Activated naive CD4-positive, alpha-beta T cell (primary cell): ENCODE measurements at places on chromosomes 5 and 9.

GRCh38 chr9:100170085-100170484 is 71.0 kb downstream of the INVS start:
- DNase-seq = no peak

DNA sequence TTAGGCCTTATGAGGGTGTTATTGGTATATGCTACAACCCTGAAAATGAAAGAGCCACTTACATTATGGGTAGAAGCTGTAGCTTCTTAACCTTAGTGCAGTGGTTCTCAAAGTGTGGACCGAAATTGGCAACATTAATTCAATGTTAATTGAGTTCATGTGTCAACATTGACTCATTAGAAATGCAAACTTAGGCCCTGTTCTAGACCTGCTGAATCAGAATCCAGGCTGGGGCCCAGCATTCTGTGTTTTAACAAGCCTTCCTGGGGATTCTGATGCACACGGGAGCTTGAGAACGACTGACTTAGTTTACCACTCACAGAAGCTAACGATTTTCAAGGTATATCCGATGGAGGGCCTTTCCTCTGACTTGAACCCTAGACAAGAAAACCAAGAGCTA is 7.3 kb downstream of the VLDLR start:
- no peak for DNase-seq

- DNase-seq = no peak
These were observed 31.8 kb downstream of the CSF1R start for GRCh38 chr5:150054569-150054968.

DNA sequence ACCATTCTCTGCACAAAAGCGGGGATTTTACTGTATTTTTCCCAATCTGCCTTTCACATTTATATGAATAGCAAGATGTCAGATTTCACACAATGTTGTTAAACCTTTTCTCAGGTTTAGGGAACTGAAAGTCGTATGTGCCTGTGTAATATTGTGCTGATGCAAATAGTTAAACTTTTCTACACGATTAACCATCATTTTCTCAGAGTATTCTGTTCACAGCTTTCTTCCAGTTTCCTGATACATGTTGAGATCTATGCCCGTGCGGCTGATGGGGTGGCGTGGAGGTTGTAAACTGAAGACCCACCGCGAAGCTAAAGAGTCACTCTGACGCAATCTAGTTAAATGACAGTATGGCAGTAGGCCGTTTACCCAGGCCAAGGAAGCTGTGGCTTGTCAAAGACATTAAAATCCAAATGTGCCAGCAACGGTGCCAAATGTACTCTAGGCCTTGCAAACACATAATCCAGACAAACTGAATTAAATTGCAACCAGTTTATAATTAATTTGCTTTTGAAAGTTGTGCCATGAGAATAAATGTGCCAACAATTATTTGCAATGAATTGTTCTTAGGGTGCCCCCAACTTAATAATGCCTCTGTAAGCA is 145.7 kb downstream of the EBF1 start:
- no peak for DNase-seq

DNA sequence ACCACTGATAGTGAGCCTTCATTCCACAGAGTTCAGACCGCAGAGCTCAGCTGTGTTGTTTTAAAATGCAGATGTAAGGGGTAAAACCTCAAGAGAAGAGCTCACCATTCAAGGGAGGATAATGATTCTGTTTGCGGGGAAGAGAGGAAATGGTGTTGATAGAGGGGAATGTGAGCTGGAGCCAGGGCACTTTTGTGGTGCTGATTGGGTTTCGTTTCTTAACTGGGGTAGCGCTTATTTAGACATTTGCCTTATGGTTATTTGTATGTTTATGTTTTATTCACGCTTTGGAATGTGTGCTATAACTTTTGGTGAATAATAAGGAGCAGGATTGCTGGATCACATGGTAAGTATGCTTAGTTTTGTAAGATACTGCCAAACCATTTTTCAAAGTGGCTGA is 42.5 kb downstream of the STXBP1 start:
- no peak for DNase-seq

DNA sequence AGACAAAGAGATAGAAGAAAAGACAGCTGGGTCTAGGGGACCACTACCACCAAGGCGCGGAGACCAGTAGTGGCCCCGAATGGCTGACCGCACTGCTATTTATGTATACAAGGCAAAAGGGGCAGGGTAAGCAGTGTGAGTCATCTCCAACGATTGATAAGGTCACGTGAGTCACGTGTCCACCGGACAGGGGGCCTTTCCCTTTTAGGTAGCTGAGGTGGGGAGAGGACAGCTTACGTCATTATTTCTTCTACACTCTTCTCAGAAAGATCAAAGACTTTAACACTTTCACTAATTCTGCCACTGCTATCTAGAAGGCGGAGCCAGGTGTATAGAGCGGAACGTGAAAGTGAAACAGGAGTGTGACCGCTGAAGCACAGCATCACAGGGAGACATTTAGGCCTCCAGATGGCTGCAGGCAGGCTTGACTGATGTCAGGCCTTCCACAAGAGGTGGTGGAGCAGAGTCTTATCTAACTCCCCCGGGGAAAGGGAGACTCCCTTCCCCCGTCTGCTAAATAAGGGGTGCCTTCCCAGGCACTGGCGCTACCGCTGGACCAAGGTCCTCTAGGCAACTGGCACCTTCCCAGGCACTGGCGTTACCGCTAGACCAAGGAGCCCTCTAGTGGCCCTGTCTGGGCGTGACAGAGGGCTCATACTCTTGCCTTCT is 6.1 kb upstream of the PRR16 start:
- DNase-seq = no peak

- no peak for DNase-seq
These were observed 32.5 kb upstream of the MYORG start for GRCh38 chr9:34409154-34409553.

- DNase-seq = no peak
These were observed 1.6 kb downstream of the B4GALT1 start for GRCh38 chr9:33165263-33166151.

- no peak for DNase-seq
These were observed 69.3 kb downstream of the SHB start for GRCh38 chr9:37999588-38000189.

DNA sequence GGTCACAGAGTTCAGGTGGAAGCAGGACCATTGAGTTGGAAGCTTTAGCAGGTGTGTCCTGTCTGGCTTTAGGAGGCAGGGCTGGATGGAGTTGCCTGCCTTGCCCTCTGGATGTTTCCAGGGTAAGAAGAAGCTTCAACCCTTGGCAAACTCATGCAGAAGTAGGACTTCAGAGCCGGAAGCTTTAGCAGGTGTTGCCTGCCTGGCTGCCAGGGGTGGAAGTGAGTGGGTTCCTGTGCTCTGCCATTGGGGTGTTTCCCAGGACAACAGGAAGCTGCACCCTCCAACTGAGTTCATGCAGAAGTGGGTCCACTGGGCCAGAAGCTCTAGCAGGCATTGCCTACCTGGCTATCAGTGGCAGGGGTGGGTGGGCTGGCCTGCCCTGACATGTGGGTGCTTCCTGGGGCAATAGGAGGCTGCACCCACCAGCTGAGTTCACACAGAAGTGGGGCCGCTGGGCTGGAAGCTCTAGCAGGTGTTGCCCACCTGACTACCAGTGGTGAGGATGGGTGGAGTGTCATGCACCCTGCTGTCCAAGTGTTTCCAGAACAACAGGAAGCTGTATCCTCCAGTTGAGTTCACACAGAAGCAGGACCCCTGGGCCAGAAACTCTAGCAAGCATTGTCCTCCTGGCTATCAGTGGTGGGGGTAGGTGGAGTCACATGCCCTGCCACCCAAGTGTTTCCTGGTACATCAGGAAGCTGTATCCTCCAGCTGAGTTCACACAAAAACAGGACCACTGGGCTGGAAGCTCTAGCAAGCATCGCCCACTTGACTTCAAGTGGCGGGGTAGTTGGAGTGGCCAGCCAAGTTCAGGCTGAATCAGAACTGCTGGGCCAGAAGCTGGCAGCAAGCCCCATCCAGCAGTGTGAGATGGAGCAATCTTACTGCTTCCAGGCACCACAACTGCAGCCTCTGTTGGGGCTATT is 24.6 kb downstream of the LOX start:
- DNase-seq = no peak

DNA sequence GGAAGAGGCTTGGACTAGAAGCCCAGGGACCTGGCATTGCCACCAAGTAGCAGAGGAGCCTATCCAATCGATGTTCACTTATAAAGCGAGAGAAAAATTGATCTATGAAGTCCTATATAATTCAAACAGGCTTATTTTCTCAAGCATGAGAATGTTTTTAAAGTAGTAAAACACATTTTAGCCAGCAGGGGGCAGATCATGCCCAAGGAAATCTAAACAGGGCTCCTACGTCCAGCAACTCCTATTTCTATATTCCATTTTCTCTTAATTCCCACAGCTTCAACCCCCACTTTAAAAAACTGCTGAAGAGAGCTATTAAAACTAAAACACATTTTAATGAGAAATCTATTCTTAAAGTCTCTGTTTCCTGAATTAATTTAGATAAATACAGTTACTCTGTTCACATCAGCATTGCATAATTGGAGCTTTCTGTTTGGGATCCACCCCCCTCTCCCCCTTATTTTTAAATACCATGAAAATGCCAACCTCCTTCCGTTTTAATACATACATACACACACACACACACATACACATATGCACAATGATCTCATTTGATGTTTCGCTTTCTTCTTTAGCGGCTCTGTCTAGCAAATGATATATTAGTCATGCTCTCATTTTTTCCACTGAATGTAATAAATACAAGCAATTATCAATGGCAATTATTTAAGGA is 144.9 kb downstream of the MYO10 start:
- no peak for DNase-seq

- DNase-seq = no peak
These were observed 79.6 kb downstream of the TLR4 start for GRCh38 chr9:117783828-117784227.

DNA sequence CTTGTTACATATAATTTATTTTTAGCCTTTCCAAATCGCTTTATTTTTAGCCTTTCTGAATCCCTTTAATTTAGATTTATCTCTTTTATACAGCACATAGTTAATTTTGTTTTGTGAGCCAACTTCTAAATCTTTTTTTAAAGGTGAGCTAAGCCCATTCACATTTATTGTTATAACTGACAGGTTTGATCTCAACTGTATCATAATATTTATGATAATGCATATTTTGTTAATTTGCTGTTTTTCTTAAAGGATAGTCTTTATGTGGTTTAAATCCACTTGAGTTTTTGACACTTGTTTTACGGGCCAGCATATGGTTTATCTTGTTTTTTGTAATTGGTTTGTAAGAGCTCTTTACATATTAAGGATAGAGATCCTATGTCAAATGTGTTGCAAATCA is 177.8 kb upstream of the SMIM23 start:
- no peak for DNase-seq

DNA sequence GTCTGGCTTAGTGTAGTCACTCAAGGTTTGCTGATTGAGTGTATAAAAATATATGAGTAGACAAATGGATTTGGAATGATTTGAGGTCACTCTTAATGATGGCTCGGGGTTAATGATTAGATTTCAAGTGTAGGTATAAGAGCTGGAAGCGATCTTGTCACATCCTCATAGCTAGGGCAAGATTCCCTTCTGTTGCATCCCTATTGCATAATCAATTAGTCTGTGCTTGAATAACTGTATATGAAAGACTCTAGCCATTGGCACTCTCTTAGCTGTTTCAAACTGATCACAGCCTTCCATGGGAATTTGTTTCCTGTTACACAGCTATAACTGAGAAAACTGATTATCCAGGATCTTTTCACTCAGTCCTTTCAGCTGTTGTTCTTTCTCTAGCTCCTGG is 811.6 kb downstream of the TLE4 start:
- DNase-seq = no peak

DNA sequence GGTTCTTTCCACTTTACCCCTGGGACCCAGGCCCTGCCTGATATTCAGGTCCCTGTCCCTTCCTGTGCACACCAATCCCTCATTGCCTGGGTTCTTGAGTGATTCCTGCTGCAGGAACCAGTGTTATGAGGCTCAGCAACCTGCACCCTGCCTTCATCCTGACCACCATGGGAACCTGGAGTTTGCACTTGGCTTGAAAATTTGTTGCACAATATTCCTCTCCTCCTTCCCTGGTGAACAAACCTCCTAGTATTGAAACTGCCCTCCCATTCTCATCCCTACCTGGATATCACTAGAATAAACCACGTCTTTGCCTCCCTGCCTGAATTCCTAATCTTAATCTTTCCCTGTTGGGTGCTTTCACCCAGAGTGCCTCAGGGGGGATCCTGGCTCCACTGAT is 52.1 kb upstream of the AFAP1L1 start:
- DNase-seq = no peak

- no peak for DNase-seq
These were observed 21.8 kb upstream of the MSH3 start for GRCh38 chr5:80632700-80633099.

DNA sequence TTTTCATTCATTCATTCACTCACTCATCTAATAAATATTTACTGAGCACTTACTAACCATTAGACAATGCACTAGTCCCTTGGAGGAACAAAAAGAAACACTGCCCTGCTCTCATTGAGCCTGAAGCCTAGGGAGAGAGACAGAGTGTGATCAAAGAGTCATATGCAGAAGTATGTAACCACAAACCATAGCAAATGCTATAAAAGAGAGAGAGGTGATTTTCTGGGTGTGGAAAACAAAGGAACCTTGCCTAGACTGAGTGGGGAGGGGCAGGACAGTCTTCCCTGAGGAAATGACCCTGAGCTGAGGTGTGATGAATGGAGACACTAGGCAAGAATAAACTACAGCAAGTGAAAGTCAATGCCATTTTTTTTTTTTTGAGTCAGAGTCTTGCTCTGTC is 10.8 kb upstream of the ADRA1B start:
- no peak for DNase-seq

DNA sequence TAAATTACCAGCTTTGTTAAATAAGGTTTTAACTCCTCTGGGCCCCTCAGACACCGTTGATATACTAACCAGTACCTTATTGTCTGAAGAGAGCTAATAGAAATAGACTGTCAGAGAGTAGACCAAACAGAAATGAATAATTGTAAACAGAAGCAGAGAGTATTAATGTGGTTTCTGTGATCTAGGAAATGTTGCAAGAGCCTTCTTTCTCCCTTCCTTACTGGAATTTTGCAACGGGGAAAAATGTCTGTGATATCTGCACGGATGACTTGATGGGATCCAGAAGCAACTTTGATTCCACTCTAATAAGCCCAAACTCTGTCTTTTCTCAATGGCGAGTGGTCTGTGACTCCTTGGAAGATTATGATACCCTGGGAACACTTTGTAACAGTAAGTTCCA is 5.1 kb downstream of the TYRP1 start:
- no peak for DNase-seq

DNA sequence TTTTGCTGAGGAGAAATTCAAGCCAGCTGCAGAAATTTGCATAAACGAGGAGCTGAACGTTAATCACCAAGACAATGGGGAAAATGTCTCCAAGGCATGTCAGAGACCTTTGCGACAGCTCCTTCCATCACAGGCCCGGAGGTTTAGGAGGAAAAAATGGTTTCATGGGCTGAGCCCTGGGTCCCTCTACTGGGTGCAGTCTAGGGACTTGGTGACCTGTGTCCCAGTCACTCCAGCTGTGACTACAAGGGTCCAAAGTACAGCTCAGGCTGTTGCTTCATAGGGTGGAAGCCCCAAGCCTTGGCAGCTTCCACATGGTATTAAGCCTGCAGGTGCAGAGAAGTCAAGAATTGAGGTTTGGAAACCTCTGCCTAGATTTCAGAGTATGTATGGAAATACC is 207.5 kb downstream of the DENND1A start:
- DNase-seq = no peak

GRCh38 chr9:99368341-99369326 is 146.6 kb downstream of the SEC61B start:
- no peak for DNase-seq
